KBM-7 (cell line): ENCODE measurements at places on chromosomes 4 and X.

- DNase-seq: no peak
Measured at GRCh38 chrX:11949291-11949690, 189.0 kb upstream of the FRMPD4 start.

- no peak for DNase-seq
Measured at GRCh38 chrX:7261672-7262332, 113.8 kb upstream of the PUDP start.

- DNase-seq: no peak
Measured at GRCh38 chrX:72573158-72573511, 492 bp upstream of the HDAC8 start.

DNA sequence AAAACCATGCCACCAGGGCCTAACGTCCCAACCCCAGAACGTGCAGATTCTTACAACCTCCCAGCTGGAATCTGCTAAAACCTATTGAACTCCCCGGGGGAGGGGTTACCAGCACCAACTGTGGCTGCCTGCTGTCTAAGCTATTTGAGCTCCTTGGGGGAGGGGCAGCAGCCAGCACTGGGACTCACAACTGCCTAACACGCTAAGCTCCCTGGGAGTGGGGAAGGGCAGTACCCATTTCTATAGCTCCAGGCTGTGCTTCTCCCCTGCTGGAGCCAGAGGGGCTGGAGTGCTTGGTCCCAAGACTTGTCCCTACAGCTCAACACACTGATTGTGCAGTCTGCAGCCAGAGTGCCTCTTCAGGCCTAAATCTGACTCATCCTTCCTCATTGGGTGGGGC is 459.8 kb upstream of the FGF16 start:
- DNase-seq: no peak

- DNase-seq: no peak
Measured at GRCh38 chr4:62162606-62163005, 962.5 kb downstream of the ADGRL3 start.

DNA sequence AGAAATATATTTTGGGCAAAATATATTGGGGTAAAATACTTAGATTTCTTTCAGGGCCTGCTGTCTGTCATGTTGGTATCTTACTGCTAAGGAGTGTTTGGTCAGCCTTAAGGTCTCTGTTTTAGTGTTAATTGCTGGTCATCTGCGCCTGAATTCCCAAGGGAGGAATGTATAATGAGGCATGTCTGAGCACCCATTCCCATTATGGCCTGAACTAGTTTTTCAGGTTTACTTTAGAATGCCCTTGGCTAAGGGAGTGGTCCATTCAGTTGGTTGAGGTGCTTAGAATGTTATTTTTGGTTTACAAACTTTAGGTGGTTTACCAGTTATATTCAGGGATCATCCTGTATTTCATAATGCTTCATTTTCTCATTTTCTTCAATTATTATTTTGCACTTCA is 125.9 kb downstream of the CFAP299 start:
- no peak for DNase-seq

GRCh38 chr4:53713767-53714166 is 122.5 kb upstream of the LNX1 start:
- no peak for DNase-seq

- peak; percentile 46 for DNase-seq
Measured at GRCh38 chrX:70664726-70665125, 220.1 kb downstream of the DLG3 start.

GRCh38 chrX:41542135-41542534 is 95.0 kb downstream of the NYX start:
- DNase-seq: no peak

GRCh38 chrX:118847676-118848075 is 24.1 kb downstream of the ZCCHC12 start:
- DNase-seq: peak; percentile 79

- no peak for DNase-seq
Measured at GRCh38 chr4:168516841-168517240, 20.0 kb downstream of the PALLD start.

GRCh38 chr4:120034913-120035312 is 31.7 kb downstream of the MAD2L1 start:
- no peak for DNase-seq

DNA sequence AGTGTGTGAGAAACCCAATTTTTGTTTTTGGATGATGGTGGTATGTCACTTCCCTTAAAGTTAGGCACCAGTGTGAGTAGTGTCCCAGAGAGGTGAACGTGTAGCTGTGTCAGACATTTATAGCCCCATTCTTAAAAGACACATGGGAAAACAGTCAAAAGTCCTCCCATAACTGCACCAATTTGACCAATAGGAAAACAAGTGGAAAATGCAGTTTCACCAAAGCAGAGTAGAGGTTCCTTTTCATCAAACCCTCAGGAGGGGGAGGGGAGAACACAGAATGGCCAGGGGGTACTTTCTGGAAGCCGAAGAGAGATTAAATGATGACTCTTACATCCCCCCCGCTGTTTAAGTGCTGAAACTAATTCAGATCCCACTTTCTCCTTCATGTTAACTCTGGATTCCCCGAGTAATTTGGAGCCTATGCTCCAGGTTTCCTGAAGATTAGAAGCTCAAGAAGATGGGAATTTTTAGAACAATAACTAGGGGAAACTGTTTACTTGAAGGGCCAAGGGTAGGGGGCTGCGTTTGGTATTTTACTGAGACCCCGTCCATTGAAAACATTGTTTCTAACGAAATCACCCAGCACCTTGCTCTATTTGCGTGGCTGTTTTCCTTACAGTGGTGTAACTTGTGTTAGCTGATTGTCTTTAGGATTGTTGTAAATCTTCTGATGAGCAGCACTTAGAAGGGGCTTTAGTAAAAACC is 2.1 kb upstream of the LEF1 start:
- DNase-seq: peak; percentile 9

DNA sequence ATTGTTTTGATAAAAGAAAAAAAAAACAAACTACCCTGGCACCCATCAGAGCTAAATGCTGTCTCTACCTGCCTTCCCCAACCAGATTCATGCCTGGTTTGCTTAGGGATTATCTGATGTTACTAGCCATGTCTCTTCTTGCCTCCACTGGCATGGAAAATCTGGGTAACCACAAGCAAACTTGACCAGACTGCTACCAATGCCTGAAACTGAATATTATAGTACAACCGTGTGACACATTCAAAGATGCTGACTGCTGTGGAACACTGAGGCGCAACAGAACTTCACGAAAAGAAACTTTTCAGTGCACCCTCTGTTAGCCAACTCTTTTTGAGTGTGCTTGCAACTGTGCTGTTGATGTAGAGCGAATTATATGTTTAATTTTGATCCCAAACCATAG is 228.1 kb downstream of the CBR4 start:
- DNase-seq: no peak

DNA sequence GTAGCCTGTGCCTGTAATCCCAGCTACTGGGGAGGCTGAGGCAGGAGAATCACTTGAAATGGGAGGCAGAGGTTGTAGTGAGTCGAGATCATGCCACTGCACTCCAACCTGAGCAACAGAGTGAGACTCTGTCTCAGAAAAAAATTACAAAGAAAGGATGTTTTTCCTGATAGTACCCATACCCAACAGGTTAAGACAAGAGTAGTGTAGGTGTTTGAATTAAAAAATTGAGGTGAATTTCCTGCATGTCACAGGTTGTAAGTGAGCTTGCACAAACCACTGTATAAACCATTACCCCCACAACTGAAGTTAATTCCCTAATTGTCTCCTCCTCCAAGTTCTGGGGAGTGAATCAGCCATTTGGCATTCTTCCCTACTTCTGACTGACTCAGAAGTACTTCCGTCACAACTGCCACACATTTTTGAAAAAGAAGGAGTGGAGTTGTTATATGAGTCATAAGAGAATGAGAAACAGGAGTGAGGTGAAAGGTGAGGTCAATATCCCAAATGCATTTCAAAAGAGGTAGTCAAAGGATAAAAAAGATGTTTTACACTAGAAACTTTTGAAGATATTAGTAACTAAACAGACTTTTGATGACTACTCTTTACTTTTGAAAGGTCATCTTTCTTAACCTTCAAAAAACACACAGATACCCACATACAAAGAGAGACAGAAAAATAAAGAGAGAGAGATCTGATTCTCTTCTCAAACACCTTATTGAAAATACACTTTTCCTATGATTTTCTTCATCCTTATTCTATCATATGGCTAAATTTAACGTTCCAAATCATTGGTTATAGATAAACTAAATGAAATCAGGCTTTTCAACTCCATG is 134.5 kb downstream of the BTC start:
- peak; percentile 40 for DNase-seq

GRCh38 chr4:60726779-60727178 is 473.3 kb upstream of the ADGRL3 start:
- DNase-seq: no peak

DNA sequence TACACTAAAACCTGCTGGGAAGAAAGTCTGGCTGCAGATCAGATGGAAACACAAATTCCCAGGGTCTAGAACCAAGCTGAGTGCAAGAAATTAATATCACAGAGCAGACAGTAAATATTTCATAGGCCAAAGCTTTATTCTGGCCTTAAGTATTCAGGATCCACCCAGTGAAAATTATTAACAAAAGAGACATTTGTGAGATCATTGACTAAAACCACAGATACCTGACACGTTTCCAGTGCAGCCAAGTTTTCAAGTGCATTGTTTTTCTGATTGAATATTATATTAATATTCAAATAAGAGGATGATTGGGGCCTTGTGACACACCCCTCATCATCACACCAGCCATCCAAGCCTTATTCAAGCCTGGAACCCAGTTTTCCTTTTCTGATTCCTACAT is 10.3 kb downstream of the ELOVL6 start:
- DNase-seq: no peak

- DNase-seq: peak; percentile 4
Measured at GRCh38 chr4:31045724-31046318, 325.7 kb downstream of the PCDH7 start.

DNA sequence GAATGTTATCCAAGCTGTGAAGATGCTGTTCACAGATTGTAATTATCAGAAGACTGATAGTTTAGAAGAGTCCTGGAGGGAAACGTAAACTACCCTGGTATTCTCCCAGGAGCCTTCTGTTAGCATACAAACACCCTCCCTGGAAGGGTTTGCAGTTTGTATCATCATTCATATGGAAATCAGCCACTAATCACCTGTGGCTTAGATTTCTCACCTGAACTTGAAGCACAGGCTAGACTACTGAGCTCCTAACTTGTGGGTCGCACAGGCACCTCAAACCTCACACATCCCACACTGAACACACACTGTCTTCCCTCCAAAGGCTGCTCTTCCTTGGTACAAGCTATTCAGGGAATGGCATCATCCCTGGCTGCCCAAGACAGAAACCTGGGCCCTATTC is 30.7 kb downstream of the SHISA3 start:
- no peak for DNase-seq

DNA sequence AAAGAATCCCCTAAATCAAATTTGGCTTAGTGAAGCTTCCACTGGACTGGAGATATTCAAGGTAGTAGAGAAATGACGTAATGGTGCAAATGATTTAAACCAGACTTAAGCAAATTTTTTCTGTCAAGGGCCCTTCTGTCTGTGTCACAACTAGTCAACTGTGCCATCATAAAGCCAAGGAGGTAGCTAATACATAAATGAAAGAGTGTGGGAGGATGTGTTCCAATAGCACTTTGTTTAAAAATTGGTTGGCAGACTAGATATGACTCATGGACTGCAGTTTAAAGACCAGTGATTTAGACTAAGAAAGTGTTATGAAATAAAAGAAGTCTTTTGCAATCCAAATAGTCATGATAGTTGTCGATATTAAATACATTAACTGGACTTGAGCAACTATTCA is 24.3 kb upstream of the TEX13C start:
- DNase-seq: no peak

DNA sequence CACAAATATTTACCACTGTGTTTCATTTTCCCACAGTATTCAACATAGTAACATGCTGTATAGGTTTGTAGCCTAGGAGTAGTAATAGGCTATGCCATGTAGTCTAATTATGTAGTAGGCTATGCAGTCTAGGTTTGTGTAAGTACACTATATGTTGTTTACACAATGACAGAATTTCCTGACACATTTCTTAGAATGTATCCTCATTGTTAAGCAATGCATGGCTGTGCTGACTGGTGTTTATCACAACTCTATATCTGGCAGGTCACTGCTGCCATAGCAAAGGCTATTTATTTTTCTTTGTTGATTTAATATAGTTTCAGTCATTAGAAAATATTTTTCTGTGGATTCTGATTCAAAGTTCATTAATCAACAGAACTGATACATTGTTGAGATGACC is 108.3 kb upstream of the TEX13A start:
- DNase-seq: no peak

- DNase-seq: peak; percentile 39
Measured at GRCh38 chr4:102564399-102565059, 63.4 kb downstream of the NFKB1 start.

DNA sequence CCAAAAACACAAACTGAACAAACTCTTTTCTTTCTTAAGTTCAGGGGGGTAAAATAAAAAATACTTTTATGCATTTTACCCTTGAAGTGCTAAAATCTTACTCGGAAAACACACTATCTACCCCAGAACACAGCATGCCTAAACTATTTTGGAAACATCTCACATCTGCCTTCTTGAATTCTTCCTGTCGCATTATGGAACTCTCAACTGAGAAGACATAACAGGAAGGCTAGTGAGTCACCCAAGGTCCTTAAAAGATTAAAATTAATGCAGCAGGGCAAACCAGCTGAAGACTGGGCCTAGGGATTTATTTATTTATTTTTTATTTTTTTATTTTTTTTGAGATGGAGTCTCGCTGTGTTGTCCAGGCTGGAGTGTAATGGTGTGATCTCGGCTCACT is 208.2 kb downstream of the APBB2 start:
- no peak for DNase-seq

- peak; percentile 60 for DNase-seq
Measured at GRCh38 chrX:21959362-21960051, 19.0 kb downstream of the SMS start.

GRCh38 chr4:48119646-48120045 is 14.4 kb downstream of the TXK start:
- DNase-seq: no peak

- no peak for DNase-seq
Measured at GRCh38 chrX:16953606-16954211, 7.3 kb downstream of the REPS2 start.

- no peak for DNase-seq
Measured at GRCh38 chr4:93157986-93158385, 670.6 kb upstream of the ATOH1 start.

DNA sequence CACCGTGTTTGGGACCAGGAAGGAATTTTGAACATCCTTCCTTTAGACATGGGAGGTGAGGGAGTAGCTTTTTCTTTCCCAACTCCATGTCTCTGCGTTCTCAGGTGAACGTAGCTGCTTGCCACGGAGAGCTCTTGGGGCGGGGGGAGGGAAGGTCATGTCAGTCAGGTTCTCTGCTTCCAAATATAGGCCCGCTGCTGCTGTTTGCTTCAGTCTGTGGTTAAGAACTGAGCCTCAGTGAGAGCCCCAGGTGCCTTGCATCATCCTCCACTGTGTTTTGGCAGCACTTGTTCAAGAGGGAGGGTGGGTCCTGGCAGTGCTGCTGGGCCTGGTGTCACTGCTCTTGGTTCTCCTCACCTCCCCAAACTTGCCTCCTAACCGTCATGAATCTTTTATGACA is 46.5 kb downstream of the HADH start:
- DNase-seq: no peak

GRCh38 chrX:14801136-14801535 is 71.7 kb downstream of the FANCB start:
- DNase-seq: no peak
